ENCODE measurements at places on chromosomes 1 and 21.

DNA sequence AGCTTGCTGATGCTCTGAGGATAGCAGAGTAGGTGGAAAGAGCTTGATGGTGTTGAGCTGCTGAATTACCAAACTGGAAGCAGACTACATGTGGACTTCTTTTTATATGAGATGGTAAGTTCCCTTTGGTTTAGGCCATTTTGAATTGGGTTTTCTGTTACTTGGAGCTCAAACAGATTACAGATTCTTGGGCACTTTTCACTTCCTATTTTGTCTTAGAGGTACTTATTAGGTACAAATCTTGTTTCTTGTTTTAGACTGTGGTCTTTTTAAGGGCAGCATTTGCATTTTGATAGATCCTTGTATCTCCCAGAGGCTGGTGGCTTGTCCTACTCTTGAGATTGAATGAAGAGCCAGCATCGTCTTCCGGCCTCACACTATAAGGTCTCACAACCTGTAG is 70.2 kb downstream of the GADD45A start:
- no peak for DNase-seq

- no peak for DNase-seq
Observed at GRCh38 chr1:187261637-187262036, 432.9 kb downstream of the PLA2G4A start.

DNA sequence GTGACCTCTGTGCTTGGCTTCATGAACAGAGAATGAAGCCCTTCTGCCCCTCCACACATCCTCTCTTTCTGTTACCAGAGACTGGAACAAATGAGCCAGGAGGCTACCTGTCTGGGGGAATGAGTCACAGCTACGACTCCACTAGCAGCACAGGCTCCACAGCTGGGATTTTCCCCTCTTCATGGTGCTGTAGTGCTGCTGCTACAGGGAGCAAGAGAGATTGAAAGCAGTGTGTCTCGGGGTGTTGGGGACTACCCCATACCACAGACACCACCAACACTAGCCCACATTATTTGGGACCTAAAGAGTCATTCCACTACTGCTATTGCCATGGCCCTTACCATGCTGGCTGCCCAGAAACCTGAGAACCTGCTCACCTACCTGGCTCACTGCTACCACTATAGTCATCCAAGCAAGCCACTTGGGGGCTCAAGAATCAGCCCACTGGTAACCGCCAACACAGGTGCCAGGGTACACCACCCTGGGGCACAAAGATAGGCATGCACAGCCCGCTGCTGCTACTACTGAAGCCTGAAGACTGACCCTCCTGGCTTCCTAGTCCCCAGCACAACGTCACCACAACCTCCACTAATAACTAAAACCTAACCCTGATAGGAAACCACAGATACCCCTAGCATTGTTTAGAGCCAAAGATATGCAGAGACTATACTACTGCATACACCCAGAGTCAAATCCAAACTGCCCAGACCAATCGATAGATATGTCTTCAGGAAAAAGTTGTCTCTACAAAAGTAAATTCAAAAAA is 17.7 kb downstream of the CD1E start:
- no peak for DNase-seq

DNA sequence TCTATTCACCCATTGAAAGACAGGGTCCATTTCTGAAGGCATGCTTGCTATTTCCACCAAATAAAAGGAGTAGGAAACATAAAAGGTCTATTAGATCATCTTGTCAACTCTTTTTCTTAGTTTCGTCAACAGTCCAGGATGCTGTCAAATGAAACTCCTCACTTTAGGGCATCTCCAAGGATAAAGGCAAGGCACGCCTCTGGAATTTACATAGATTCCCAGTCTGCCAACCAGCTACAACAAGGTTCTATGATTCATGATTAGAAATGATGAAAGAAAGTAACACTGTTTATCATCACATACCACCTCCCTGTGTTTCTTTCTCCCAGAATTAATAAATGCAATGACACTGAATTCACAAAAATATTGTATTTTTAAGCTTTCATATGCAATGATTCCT is 636.3 kb downstream of the LTN1 start:
- DNase-seq = no peak

DNA sequence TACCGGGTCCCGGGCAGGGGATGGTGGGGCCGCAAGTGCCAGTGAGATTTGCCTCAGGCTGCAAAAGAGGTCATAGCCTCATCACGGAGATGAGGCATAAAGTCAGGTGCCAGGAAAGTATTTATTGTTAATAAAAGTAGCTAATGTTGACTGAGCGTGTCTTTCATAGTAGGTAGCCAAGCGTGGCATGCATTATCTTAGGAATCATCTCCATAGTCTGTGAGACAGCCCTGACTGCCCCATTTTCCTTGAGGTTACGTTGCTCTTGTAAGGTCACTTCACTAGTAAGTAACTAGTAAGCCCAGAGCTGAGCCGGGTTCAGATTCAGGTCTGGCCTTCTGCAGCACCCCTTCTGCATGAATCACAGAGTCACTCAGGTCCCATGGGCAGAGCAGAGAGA is 174.2 kb downstream of the CAMTA1 start:
- no peak for DNase-seq

DNA sequence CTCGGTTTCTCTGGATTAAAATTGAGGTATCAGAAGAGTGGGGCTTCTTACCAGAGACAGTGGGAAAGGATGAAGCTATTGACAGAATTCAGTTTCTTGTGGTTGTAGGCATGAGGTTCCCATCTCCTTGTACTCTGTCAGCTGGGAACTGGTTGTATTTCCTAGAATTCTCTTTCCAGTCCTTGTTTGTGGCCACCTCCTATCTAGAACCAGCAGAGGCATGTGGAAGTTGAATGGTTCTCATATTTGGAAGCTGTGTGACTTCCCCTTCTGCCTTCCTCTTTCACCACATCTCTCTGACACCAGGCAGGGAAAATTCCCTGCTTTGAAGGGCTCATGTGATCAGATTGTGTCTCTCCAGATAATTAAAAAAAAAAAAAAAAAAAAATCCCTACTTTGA is 457.7 kb upstream of the ADAMTS5 start:
- DNase-seq = no peak

GRCh38 chr1:30258876-30259275 is 464.5 kb downstream of the MATN1 start:
- no peak for DNase-seq

- no peak for DNase-seq
Observed at GRCh38 chr1:244792188-244792850, 43.1 kb upstream of the COX20 start.

DNA sequence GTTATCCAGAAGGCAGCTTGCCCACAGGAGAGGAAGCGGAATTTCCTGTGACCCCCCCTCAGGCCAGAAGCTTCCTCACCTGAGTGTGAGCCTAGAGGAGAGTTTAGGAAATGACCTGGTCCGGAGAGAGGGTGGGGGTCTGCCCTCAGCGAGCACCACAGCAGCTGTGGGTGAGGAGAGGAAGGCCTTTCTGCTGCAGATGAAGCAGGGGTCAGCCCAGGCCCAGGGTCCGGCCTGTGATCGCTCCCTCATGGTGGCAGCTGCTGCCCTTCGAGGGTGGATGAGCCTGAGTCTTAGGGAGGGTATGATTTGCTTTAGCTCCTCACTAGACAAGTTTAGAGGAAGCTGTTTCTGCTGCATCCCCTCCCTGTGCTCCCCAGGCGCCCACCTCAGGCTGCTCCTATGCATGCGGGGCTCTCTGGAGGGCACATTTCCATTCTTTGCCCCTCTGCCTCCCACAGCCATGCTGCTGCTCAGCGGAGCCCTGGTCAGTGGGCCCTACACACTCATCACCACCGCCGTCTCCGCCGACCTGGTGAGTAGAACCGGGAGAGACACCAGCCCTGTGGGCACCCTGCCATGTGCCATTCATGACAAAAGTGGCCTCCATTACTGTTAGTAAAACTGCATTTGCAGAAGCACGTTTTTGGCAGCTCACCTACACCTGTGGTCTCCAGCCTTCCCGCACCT is 53.0 kb downstream of the SLC37A1 start:
- DNase-seq = no peak

DNA sequence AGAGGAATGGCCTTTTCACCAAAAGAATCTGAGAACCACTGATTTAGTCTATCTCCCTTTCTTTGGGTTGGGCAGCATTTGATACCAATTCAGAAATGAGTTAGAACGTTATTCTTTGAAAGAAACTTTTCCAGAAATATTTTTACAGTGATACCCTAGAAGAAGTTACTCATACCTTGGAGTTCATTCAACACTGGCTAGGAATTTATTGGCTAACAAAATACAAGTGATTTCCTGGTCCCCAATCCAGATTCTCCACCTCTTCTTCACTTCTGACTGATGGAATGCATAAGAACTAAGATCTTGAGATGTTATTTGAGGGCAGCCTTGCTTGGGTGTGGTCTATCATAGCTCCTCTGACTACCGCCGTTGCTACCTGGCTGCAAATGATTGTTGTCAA is 9.4 kb downstream of the C1orf162 start:
- DNase-seq = no peak

- DNase-seq = no peak
Observed at GRCh38 chr1:115069659-115070308, 19.5 kb downstream of the TSPAN2 start.

DNA sequence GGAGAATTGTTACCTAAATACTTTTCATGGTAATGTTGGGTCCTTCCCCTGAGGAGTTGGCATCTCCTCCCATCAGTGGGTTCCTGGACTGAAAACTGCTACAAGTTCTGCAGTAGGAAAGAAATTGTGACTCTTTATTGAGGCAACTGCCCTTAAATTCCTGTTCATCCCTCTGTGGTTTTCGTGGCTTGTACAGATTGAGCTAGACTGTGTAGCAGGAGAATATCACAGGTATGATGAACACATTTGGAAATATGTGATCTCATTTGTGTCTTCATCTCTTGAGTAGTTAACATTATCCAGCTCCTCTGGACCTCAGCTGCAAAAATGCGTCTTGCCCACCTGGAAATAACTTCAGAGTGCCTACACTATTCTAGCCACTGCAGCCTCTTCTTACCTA is 390.6 kb downstream of the PTPRC start:
- DNase-seq = no peak

Measured in NCI-H187 treated with DMSO at 0.1 percent for 48 hours (cell line).